ENCODE measurements at places on chromosomes 1 and 21.
A peak's percentile ranks its signal among the peaks of the same experiment; 100 is the strongest.

DNA sequence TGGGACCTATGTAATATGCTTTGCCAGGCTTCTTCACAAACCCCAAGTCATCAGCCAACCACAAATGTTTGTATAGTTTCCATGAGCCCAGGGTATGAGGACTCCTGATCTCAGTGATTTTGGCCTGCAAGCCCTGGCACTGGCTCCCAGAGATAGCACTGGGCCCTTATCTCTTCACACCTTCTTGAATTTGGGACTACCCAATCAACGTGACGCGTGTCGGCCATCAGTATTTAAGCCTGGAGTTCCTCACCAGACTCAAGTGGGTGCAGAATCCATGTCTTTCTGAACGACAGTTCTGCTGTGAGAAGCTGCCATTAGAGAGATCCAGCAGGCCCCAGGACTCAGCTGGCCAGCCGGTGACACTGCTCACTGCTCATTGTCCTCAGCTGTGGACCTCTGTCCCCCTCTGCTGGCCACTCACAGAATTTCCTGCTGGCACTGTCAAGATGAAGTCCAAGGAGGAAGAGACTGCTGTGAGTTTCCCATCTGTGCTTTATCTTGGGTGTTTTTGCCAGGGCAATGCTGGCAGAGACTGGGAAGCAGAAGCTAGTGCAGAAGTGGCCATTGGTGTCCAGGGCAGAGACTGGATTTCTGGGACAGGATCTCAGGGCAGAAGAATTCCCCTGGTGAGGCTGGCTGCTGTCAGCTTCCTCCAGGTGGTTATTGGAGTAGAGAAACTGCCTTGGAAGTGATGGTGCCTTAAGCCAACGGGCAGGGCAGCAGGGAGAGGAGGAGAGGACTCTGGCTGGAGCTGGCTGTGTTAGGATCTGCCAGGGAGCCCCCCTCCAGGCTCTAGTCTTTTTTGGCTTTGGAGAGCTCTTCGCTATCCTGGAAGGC lies 28.4 kb downstream of the TMCC2 start:
- peak; percentile 94 for DNase-seq

DNA sequence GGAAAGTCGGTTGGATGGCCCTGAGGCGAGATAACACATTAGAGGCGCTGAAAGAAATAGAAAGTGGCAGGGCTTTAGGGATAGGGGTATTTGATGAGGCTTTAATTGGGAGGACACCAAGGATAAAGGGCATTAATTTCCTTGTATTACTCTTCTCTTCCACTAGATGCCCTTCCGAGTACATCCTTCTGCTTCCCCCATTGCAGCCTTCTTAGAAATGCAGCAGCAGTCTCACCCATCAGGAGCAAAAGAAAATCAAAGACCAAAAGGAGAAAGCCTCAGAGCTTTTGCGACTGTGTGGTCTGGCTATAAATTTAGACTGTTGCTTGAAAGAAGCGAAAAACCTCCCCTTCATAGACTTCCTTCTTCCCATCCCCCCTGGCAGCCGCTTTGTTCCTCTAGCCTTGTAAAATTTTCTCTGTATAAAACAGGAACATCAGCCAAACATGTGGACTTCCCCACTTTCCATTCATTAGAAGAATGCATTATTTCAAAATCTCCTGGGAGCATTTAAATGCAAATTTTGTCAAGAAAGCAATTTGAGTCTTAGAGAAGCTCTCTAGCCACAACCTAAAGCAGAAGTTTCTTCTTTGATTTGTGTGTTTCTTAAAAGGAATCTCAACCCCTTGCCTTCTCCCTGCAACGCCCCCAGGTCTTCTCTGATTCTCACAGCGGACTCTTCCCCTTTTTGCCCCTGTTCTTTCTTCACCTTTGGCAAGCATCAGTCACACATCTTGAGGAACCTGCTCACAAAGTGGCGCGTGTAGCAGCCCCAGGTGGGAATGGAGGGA lies 76.6 kb downstream of the NDUFS5 start:
- DNase-seq: no peak

- DNase-seq: peak; percentile 73
These were observed 94.0 kb downstream of the KCND3 start for GRCh38 chr1:111895469-111895868.

GRCh38 chr1:159352436-159352835 lies 50.3 kb downstream of the FCER1A start:
- no peak for DNase-seq

GRCh38 chr1:203025686-203026030 lies 633 bp upstream of the PPFIA4 start:
- no peak for DNase-seq

DNA sequence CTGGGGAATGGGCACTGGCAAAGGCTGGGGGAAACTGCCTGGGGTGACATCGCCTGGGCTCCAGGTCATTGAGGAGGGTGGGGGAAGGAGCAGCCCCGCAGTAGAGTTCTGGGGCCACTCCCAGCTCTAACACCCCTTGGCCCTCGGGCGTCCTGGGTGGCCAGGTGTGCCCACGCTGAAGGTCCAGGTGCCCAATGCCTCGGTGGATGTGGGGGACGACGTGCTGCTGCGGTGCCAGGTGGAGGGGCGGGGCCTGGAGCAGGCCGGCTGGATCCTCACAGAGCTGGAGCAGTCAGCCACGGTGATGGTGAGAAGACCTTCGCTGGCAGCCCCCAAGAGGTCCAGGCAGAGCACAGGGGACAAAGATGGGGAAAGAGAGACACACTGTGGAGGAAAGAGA lies 7.7 kb downstream of the NTRK1 start:
- no peak for DNase-seq
